ENCODE measurements at places on chromosomes 6 and 20.

DNA sequence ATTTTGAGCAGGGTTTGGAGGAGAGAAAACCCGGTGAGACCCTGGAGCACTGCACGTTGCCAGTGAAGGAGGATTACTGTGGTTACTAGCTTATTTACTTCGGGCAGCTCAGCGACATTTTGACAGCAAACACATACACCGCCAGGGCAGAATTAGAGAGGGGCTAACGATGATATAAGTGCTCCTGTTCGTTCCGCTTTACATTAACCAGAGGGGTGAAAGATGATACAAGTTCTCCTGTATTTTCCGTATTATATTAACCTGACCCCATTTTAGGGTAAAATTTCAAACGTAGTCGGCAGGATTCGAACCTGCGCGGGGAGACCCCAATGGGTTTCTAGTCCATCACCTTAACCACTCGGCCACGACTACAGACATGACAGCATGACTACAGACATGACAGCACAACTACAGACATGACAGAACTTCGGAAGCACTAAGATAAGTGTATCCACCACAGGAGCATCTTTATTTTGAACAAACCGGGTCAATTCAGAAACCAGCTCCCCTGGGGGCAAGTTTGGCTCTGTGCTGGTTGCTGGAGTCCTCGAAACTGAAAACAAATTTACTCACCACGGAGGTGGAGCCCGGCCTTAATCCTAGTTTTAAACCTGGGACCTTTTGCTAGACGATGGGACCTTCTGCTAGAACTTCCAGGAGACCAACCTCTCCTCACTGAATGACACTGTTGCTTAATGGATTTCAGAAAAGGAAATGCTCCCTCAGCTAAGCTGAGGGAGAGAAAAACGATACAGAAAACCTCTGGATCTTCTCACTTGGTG lies 80.4 kb upstream of the ZNF184 start:
- DNase-seq, result no peak

- no peak for DNase-seq
Observed at GRCh38 chr6:6586671-6587526, 1.6 kb upstream of the LY86 start.

GRCh38 chr6:75446241-75446880 lies 47.2 kb downstream of the FILIP1 start:
- no peak for DNase-seq

DNA sequence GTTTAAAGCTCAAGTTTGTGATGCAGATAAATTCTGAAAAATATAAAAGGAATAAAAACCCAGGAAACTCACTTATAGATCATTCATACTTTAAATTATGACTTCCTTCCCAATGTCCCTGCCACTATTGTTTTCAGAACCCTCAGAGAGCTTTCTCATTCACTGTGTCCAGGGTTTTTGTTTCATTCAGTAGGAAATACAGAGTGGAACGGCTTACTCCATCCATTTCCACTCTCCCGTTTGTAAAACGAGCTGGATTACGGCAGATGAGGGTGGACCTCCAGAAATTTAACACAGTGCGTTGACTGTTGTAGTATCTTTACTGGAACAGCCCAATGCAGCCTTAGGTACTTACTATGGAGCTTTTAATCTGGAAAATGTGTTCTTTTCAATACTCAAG lies 23.6 kb downstream of the BPIFA1 start:
- DNase-seq, result no peak

- DNase-seq, result no peak
Observed at GRCh38 chr6:163962627-163963117, 548.2 kb downstream of the QKI start.

Data from retinal pigment epithelial cell (primary cell).